ENCODE measurements at places on chromosomes 13 and 19. TPM values are rescaled to one million over a fixed set of nuclear protein-coding genes. Genes with fewer than 3 reads are reported as not detected.

Gene NPHS1
- not detected for total RNA-seq

Gene KLK3
- not detected for total RNA-seq

Gene COX6B2
- not detected for total RNA-seq

Gene ZNF221
- total RNA-seq = 0.99 TPM

Gene OR7G1
- total RNA-seq = not detected

Gene ILF3
- 389 TPM for total RNA-seq

Gene SEMA6B
- not detected for total RNA-seq

Gene SERP2
- not detected for total RNA-seq

Gene POSTN
- not detected for total RNA-seq

DNA sequence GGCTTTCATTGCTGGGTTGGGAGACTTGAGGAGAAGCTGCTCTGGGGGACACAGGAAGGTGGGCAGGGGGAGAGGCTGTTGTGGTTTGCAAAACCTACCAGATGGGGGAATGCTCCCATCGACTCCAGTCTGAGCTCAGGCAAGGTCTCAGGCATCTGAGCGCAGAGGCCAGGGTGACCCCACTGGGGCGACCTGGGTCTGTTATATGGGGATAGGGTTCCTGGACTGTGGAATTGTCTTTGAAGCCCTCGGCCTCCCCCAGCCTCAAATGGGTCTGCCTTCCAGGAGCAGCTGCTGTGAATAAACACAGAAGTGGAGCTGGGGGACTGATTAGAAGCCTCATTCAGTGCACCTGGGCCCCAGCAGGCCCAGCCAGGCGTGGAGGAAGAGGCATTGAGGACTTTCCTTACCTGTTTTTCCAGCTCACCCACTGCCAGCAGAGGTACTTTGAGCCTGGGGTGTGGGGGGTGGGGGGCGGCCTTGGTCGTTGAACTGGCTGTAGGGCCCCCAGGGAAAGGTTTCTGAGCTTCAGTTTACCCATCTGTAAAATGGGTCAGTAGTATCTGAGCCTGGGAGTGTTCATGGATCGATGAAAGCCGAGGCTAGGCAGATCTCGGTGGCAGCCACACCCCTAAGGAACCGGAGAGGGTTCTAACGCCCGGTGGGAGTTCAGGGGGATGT is 1.4 kb downstream of the CERS4 start:
- DNase-seq = no peak

GRCh38 chr19:50768277-50768676 is 2.0 kb upstream of the GPR32 start:
- DNase-seq = no peak

GRCh38 chr19:53896682-53897081 is 12.4 kb upstream of the CACNG7 start:
- DNase-seq = no peak

DNA sequence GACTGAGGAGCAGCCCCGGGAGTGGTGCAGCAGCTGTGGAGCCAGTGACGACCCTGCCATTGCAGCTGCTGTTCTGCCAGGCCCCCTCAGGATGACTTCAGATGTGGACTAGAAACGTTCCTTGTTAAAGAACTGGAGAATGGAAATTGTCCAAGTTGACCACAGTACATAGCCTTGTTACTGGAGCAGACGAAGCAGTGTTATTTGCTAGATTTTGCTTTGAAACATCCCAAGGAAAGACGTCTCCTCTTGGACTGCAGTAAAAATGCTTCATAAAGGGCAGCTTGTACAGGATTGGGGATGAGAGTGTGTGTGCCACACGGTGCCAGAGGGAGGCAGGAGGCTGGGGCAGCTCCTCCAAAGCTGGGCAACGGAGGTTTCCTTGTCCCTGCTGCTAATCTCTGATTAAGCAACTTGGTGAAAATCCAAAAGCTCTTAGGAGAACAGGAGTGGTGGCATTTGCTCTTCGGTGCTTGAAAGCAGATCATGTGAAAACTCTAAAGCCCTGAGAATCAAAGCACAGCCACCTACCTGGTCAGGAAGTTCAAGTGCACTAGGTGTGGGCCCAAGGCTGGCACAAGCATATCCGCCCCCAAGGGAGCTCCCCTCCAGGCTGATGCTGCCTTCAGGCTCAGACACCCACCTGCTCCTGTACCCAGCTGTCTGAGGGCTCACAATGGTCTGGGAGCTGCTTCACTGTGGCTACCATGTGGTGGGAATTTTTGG is 34.5 kb downstream of the SHISA2 start:
- DNase-seq = no peak

GRCh38 chr19:903266-903797 is 9.7 kb downstream of the R3HDM4 start:
- DNase-seq = no peak

DNA sequence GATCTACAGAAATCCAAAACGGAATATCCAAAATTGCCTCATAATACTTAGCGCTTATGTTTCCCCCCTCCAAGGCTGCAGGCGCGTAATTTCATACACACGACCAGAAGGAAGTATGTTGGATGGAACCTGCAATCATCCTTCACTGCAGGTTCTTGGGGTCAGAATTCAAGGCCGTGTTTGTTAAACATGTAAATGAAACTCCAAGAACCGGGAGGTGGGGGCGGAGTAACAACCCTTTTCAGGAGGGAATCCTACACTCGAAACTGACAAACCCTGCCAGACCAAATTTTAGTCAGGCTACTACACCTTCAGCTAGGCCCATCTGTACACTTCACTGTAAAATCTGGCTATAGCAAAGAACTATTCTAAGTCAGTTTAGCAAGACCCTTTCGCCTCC is 1.3 kb downstream of the ZNF607 start:
- no peak for DNase-seq

- no peak for DNase-seq
Measured at GRCh38 chr19:31438401-31439269, 89.4 kb upstream of the TSHZ3 start.

DNA sequence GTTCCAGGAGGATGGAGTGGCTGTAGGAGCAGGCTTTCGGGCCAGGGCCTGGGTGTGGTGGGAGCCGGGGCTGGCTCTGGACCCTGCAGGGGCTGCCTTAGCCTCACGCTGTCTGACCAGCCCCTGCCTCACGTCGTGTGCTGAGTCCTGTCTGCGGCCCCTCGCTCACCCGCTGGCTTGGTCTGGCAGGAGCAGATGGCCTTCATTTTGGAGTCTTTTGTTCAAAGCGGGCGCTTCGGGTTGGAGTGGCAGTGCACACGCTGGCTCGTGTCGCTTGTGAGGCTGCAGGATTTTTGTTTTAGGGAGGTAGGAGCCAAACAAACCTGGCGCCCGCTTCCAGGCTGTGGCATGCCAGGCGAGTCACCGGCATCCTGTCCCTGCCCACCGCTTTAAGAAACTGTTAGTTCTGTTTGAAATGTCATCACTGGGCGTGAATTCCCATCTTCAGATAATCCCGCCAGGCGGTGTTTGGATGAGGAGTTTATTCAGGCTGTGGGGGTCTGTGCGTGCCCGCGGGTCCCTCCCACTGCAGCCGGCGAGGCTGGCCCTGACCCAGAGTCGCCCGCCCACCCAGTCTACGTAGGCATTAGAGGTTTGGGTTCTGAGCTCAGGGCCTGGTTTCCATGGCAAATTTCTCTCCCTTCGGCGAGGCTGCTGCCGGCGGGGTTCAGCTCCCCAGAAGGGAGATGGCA is 89.8 kb downstream of the KDM4B start:
- DNase-seq = no peak

DNA sequence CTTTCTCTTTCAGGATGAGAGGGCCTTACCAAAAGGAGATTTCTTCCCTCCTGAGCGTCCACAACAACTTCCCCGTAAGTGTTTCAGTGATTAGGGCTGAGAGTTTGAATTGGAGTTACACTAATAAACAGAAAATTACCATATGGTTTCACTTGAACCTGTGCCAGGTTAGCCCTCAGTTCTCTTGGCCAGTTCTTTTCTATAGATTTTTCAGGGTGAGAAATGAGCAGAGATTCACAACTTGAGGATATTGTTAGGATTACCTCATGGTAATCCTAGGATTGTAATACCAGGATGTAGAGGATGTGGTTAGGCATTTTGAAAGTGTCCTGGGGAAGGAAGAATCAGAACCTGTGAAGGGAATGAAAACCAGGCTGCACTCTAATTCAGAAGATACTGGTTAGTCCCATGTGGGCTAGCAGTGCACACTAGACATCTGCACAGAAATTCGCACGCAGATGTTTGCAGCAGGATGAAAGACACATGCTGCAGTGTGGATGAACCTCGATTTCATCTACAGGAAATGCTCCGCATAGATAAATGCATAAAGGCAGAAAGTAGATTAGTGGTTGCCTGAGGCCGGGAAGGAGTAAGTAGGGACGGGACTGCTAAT is 24.1 kb downstream of the HNRNPM start:
- no peak for DNase-seq

DNA sequence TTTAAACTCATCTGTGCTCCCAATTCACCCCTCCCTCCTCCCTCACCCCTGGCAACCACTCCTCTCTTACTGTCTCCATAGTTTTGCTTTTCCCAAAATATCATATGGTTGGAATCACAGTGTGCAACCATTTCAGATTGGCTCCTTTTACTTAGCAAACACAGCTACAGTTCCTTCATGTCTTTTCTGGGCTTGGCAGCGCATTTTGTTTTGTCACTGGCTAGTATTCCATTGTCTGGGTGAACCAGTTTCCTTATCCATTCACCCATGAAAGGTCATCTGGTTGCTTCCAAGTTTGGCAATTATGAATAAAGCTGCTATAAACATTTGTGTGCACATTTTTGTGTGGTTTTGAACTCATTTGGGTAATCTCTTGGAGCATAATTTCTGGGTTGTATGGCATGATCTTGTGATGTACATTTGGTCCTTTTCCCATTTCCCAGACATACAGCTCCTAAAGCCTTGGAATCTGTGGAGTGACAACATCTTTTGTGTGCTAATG is 23.9 kb upstream of the GAS6 start:
- no peak for DNase-seq

DNA sequence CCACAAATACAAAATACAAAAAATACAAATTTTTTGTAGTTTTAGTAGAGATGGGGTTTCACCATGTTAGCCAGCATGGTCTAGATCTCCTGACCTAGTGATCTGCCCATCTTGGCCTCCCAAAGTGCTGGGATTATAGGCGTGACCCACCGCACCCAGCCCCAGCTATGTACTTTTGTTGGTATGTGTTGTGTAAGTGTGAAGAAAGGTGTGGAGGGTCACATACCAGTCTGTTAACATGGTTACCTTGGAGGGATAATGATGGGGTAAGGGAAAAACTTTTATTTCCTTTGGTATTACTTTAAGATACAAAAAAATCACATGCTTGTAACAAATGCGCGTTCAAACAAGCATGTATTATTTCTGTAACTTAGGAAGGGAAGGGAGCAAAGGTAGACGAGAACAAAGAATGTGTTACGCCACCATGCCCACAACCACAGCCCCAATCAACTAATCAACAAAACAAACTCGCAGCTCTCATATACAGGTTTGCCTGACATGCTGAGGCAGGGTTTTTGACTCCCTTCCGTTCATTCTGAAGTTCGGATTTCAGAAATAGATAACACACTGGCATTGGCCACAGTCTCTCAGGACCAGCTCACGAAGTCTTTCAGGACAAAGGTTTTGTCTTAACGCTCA is 13.5 kb upstream of the VWA8 start:
- peak; percentile 35 for DNase-seq

DNA sequence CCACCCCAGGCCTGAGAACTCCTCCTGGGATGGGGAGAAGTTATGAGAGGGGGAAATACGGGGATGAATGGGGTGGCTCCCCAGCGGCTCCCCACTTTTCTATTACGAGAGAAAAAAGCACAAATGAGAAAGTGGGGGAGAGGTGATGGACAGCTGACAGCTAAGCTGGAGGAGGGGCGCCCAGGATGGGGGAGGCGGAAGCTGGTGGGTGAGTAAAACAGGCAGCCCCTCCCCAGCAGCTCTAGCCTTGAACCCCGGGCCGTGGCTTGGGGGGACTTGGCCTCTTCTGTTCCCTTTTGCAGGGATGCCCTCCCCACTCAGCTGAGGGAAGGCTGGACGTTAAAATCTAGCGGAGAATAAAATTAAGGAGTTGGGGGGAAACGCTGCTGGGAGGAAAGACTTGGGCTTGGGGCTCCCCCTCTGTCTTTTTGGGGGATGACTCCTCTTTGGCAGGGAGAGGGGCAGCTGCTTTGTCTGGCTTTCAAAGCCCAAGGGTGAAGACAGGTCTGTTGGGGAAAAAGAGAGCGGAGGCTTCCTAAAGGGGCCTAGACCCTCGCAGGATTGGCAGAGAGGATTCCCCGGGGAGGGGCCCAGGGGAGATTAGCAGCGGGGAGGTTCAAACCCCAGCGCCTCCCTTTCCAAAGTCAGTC is 1.4 kb upstream of the SAMD1 start:
- peak; percentile 65 for DNase-seq

- DNase-seq = no peak
Measured at GRCh38 chr19:49861541-49862378, 5.6 kb downstream of the PNKP start.

DNA sequence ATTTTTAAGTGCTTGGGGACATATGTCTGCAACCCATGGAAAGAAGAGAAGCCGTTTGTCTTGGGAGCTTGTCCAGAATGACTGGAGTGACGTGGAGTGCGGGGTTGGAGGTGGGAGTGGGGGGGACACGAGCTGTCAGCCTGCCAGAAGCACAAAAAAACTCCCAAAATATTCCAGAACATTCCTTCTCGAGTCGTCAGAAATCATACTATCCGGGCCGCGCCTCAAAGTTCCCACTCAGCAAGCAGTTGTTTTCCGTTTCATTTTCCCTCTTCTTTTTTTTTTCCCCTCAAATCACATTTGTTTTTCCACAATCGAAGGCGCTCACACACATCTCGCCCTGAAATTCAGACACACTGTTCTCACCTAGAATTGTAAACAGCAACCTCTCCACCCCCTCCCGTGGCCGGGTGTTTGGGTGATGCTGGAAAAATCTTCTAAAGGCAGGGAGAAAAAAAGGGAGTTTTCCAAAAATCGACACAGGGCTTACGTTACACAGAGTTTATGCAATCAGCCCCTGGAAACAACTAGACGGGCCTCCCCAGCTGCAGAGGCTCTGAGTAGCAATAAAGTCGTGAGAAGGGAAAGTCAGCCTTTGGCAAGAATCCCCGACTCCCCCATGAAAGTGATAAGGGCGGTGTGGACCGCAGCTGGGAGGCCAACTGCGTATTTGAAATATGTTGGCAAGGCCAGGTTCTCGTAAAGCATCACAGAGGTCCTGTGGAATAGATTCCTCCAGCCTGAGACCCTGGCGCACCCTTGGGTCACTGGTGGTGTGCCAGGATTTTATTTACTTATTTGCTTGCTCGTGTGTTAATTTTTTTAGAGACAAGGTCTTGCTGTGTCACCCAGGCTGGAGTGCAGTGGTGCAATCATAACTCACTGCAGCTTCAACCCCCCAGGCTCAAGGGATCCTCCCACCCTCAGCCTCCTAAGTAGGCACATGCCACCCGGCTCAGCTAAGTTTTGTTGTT is 31.2 kb upstream of the KLF2 start:
- DNase-seq = no peak

DNA sequence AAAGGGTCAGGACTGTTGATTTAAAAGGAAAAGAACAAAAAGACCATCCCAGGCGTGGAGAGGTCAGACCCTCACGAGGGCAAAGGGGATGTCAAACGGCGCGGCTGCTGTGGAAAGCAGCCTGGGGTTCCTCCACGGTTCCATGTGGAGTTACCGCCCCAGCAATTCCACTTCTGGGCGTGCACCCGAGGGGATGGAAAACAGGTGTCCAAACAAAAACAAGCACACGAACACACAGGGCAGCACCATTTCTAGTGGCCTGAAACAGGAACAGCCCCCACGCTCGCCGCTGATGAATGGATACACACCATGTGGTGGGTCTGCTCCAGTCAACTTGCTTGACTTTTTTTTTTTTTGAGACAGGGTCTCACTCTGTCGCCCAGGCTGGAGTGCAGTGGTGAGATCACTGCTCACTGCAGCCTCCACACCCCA is 11.2 kb downstream of the AP3D1 start:
- DNase-seq = no peak

GRCh38 chr19:43572171-43572588 is 3.1 kb downstream of the XRCC1 start:
- no peak for DNase-seq

GRCh38 chr13:29664591-29664990 is 69.1 kb upstream of the SLC7A1 start:
- no peak for DNase-seq
